ENCODE measurements at places on chromosomes 7 and 10.

GRCh38 chr7:107076781-107077698 lies 32.5 kb downstream of the PRKAR2B start:
- no peak for DNase-seq

DNA sequence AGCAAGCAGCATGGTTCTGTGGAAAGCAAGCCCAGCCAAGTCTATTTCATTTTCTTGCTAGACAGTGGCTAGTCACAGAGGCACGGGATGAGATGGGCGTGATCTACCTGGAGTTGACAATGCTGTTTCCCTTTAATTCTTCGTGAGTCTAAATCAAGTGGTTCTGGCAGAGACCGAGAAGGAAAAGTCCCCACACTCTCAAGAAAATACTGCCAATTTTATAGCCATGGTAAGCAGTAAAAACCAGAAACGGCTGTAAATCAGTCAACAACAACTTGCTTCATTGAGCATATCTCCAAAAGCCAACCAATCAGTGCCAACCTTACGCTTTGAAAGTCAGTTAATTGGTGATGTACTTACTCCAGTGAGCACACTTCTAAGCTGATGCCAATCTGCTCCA lies 223.4 kb downstream of the SEC23IP start:
- DNase-seq = no peak

DNA sequence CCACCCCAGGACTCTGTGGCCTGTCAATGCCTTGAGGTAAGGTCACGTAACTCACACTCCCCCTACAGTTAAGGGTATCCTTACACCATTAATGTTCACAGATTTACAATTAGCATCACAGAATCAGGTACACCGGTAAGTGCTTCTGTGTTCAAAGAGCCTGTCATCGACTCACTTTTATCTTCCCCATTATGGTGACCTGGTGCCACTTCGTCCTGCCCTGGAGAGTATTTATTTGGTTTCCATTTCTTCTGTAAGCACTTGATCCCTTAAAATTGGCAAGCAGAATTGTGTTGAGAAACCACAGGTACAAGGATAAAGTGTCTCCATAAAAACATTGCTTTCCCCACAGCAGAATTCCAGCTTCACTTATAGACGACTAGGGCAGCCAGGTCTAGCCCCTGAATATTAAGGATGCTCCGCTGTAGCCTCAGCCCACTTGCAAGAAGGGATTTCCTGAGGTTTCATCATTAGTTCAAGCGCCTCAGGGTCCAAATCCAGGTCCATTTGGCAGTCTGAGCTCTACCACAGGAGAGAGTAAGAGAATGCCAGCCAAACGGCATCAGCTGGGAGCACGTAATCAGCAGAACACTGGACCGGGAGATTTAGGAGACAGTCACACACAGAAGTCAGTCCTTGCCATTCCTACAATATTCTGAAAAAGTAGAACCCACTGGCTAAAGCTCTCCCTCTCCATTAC lies 10.1 kb downstream of the ATXN7L1 start:
- DNase-seq = no peak

GRCh38 chr7:55504093-55504859 lies 68.0 kb downstream of the VOPP1 start:
- DNase-seq = no peak

DNA sequence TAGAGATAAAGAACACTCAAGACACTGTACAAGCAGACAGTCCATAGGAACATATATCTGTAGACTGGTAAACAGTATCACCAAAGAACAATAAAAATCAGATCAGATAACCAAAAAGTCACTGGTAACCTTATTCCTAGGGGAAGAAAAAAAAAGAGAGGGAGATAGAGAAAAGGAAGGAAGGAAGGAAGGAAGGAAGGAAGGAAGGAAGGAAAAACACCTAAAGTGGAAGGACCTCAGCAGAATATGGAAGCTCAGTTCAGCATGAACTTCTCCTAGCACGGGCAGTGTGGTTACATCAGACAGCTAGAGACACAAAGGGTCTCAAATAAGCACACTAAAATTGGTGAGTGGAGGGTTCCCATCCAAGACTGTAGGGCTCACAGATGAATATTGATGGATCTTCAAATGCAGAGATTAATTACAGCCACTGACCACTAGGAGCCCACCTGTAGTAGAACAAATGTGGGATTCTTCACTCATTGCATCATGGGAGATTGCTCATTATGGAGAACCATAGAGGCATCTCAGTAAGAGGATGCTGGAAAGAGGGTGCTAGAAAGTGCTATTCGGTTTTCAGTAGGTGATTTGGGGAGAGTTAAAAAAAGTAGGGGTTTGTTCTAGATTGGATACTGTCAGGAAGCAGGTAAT lies 293.4 kb upstream of the C7orf33 start:
- no peak for DNase-seq

DNA sequence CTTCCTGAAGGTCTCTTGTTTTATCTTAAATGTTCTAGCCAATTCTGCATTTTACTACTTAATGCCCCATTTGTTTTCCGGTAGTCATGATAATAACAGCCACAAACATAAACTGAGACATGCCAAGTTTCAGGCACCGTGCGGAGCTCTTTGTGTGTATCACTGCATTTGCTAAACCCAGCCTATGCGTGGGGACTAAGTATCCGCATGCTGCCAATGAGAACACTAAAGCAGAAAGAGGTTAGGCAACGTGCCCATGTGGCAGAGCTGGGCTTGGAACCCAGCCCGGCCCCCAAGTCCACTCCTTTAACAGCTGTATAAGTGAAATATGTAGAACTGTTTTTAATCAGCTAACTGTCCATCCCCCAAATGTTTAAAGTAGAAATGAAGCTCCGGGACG lies 54.1 kb downstream of the SLIT1 start:
- DNase-seq = no peak

- no peak for DNase-seq
Observed at GRCh38 chr10:8412541-8412940, 358.1 kb downstream of the GATA3 start.

DNA sequence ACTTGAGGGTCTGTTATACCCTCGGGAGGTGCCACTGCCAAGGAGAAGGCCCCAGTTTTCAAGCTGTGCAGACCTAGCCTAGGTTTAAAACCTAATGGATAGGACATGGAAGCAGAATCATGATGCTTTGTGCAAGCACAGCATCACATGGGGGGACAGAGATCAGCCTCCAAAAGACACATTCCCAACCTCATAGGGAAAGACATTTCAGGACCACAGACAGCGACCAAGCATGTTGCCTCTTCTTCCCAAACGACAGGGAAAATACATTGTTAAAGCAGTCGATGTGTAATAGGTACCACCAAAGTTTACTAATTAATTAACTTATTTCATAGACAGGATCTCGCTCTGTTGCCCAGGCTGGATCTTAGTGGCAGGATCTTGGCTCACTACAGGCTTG lies 573.9 kb downstream of the TCERG1L start:
- DNase-seq = no peak

DNA sequence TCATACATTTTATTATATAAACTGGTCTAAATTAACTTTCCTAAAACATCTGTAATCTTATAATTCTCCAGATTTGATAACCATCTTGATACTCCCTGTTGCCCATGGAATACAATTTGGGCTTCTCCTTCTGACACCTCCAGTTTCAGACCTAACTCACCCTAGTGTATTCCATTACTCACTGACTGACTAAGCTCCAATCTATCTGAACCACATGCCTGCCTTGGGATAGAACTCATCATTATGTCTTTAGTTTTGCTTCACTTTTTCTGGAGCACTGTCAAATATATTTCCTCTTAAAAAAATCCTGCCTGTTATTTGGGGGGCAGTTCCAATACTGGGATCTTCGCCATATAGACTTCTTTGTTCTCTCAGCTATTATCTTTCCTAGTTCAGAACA lies 4.9 kb upstream of the FOXP2 start:
- DNase-seq = no peak

DNA sequence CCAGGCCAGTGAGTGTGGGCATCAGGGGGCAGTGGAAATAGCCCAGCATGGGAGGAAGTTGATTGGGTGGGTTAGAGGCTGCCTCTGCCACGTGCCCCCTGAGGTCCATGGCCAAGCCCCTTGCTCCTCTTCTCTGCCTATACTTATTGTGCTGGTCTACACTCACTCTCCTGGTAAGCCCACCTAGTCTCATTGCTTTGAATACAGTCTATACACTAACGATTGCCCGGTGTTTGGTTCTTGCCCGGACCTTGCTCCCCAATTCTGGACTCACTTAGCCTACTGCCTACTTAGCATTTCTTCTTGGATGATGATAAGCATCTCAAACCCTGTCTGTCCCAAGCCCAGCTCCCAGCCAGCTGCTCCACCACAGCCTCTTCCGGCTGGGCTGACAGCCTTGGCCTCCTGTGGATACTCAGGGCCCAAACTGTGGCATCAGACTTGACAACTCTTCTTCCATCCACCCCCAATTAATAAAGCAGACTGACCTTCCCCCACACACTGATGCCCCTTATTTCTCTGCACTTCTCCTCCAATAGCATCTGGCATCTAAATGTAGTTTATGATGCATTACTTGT lies 10.1 kb downstream of the LRRC18 start:
- DNase-seq = no peak

GRCh38 chr7:41773756-41774155 lies 70.9 kb upstream of the INHBA start:
- no peak for DNase-seq

DNA sequence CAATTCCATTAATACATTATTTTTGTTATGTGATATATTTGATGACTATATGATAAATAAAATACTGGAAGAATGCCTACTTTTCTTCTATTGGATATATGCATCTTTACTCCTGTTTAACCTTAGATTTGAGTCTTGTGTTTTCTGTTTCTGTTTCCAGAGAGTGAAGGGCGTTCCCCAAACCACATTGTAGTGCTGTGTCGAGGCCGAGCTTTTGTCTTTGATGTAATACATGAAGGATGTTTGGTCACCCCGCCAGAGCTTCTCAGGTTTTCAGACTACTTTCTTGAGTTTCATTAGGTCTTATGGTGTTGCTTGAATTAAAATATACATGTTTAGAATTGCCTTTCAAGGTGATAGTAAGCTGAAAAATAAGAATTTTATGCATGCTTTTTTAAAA lies 23.8 kb downstream of the CROT start:
- no peak for DNase-seq

DNA sequence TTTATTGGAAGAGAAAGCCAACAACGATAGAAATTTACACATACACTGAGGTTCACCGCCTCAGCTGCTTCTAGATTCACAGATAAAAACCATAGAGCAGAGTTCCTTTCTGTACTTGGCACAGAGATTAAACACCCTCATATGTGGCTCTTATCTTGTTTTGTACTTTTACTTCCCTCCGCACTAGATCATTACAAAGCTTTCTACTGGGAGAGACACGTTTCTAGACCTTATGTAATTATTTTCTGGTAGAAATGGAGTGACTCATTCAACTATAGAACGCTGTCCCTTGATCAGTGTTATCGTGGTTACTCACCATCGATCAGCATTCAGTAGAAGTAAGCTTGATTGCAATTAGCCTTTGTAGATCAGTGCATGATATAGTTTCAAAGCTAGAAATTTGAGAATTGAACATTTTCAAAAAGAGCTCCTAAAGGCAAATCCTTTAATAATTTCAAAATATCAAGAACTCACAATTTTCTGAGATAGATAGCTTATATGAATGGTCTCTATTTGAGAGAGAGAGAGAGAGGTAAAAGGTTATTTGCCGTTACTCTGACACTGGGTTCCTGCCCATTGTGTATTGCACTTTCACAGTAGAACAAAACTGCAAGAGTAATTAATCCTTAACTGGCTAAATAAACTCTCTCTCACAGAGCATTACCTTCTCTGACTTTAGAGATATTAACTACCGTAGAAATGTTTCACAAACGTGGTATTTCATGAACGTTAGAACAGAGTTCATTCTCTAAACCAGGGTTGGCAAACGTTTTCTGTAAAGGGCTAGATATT lies 26.1 kb upstream of the DNAJC1 start:
- no peak for DNase-seq

GRCh38 chr7:140214075-140214684 lies 37.4 kb upstream of the KDM7A start:
- DNase-seq = no peak

DNA sequence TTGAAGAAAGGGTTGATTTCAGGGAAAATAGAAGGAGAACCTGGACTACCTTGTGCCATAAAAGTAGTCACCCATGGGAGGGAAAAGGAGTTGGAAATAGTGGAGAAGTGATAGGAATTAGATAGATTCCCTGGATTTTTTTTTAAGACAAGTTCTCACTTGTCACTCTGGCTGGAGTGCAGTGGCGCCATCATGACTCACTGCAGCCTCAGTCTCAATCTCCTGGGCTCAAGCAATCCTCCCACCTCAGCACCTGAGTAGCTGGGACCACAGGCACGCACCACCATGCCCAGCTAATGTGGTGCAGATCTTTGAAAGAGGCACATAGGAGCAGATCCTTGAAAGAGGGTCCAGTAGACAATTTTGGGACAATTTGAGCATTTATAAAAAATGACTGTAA lies 9.5 kb upstream of the BLNK start:
- DNase-seq = no peak

DNA sequence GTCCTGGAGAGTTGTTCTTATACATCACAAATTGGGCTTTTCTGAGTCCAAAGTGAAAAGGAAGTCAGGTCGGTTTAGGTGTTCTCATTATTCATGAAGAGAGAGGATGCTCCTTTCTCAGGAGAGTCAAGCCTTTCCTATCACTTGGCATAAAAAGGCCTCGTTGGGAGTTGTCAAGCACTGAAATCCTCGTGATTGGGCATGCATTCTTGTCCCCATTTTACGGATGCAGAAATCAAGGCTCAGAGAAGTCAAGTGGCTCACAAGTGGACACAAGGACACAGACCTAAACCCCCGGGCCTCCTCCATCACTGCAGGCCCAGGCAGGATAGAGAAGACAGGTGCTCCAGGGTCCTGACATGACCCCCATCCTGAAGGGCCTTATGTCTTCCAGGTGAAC lies 8.5 kb downstream of the RBP3 start:
- no peak for DNase-seq

DNA sequence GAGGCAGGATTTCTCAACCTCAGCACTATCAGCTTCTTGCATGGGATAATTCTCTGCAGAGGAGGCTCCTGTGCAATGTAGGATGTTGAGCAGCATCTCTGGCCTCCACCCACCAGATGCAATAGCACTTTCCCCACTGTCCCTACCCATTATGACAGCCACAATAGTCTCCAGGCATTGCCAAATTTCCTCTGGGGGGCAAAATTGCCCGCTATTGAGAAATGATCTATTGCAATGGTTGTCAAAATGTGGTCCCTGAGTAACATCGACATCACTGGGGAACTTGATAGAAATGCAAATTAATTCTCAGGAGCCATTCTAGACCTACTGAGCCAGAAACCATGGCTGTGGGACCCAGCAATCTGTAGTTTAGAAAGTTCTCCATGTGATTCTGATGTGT lies 7.0 kb downstream of the KCNK18 start:
- no peak for DNase-seq

- peak; percentile 80 for DNase-seq
Observed at GRCh38 chr10:32055478-32056135, 618 bp downstream of the KIF5B start.

- no peak for DNase-seq
Observed at GRCh38 chr10:70404787-70405036, 767 bp downstream of the EIF4EBP2 start.

- DNase-seq = no peak
Observed at GRCh38 chr10:21369697-21370096, 155.8 kb downstream of the SKIDA1 start.

DNA sequence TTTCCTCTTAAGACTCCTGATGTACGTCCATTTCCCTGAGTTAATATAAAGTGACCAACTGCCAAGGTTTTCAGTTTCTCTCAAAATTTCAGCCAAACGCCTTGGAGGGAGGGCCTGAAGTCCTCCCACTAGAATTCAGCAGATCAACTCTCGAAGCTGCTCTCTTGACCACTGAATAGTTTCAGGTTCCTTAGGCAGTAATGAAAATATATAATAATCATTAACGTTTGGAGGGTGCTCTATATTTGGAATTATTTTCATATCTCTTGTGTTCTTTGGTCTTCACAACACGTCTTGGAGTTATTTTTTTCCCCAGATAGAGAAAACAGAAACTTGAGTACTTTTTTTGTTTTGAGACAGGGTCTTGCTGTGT lies 123.6 kb upstream of the SFMBT2 start:
- no peak for DNase-seq

All from C1 segment of cervical spinal cord (tissue), 14 donors.